ENCODE measurements at places on chromosomes 13 and 19. TPM values are rescaled to one million over a fixed set of nuclear protein-coding genes. Genes with fewer than 3 reads are reported as not detected.

GRCh38 chr13:39777527-39778061 lies 122.1 kb downstream of the COG6 start:
- no peak for DNase-seq

- no peak for DNase-seq
Measured at GRCh38 chr19:42370068-42370520, 20.0 kb downstream of the CNFN start.

The NUDT15 gene
- 4.2 TPM for total RNA-seq

DNA sequence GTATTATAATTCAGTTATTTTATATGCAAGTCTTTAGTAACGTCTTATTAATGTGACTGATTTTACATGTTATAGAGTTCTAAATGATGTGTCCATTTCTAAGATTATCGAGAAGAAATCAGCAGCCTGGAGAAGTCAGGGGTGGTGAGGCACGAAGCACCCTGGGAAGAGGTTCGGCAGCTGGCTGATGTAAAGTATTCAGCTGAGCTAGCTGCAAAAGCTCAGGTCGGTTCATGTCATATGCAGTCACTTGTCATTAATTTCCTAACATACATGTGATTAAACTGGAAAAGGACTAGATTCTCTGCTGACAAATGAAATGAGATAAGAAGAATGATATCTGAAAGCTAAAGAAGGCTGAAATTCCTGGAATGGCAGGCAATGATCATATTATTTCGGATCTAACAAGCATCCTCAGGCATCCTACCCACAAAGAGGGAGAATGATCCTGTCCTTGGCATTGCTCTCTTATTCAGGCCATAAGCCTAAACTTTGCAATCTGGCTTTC lies 383.0 kb upstream of the SLITRK1 start:
- DNase-seq, result no peak

DNA sequence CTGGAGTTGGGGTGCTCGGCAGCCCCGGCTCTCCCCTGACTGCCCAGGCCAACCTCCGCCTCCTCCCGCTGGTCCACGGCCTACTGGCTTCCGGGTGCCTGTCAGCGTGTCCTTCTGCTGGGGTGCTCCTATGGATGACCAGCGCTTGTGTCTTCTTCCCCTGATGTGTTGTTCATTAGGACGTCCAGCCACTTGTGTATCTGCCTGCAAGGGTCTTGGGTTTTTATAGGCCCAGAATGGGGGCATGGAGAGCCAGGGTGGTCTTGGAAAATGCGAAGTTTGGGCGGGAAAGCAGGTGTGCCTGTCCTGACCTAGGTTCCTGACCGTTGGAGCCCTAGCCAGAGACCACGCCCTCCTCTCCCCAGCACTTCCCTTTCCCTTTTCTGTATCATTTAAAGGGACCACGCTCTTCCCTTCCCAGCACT lies 139.8 kb downstream of the SLITRK5 start:
- no peak for DNase-seq

The KLK4 gene
- total RNA-seq, result 0.52 TPM

DNA sequence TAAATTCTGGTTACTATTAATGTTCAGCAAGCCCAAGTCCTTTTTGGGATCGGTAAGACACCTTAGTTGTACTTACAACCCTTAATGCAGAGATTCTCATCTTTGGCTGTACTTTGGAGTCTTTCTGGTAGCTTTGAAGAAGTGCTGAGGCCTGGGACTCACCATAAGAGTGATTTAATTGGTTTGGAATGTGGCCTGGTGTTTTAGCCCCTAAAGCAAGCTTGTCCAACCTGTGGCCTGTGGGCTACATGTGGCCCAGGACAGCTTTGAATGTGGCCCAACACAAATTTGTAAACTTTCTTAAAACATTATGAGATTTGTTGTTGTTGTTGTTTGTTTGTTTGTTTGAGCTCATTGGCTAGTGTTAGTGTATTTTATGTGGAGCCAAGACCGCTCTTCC lies 215.3 kb downstream of the ZIC5 start:
- DNase-seq, result no peak

DNA sequence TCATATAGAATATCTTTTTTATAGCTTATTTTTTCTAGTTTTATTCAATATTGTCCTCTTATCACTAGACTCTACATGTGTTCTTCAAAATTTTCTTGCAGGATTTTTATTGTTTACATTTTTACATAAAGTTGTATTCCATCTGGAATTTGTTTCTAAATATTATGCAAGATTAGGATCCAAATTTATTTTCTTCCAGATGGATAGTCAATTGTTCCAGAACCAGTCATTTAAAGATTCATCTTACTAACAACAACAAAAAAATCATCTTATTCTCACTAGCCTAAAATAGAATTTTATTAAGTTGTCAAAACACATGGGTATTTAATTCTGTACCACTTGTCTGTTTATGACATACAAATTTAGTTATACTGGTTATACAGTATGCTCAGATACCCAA lies 390.4 kb upstream of the GPC6 start:
- DNase-seq, result no peak

The PCSK4 gene
- 1.3 TPM for total RNA-seq

DNA sequence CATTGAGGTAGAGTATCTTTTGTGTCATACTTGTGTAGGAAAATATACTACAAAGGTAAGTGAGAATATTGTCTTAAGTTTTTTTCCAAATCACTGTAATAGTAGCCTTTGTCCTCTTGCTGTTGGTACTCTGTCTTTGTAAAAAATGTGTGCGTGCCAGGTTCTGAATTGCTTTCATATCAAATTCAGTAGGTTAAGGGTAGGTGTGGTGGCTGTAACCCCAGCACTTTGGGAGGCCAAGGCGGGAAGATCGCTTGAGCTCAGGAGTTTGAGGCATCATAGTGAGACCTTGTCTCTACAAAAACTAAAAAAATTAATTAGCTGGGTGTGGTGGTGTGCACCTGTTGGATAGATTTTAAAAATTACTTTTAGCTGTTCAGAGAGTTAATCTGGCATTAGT lies 46.6 kb downstream of the GARRE1 start:
- no peak for DNase-seq

The MEGF8 gene
- total RNA-seq, result 26.5 TPM

All from B cell (primary cell).